ENCODE measurements at places on chromosomes 5 and 9.
A peak's percentile ranks its signal among the peaks of the same experiment; 100 is the strongest.

- DNase-seq, result no peak
Measured at GRCh38 chr5:141094481-141095262, at the start of gene PCDHB2. PCDHB2 (plus strand) TSS chr5:141094615; CDS start chr5:141094791, 176 bp downstream.

DNA sequence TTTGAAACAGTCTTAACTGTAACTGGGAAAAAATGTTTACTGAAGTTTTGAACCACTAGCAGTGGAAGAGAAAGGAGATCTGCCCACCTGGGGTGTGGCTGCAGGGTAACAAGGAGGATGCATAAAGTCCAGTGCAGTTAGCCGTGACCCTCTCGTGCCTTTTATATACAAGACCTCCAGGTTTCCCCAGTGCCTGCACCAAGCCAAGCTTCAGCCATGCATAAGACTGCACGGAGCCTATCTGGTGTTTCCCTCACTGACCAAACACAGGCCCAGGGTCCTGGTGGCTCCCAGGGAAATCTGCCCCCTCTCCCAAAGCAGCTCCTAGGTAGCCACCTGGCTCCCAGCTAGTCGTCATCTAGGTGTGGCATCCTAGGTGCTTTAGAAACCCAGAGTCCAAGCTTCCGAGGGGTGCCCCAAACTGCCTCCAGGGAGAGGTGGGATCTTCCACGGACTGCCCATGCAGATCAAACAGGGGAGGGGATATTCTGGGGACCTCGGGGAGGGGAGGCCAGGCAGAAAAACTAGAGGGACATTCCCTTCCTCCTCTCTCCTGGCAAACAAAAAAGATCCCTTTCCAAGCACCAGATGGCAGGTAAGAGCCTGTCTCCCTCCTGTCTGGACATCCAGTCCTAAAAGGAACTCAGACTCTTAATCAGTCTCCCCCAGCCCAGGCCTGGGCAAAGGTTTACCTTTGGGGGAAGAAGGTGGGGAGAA is 2.7 kb downstream of the SHB start:
- DNase-seq, result peak; percentile 23

DNA sequence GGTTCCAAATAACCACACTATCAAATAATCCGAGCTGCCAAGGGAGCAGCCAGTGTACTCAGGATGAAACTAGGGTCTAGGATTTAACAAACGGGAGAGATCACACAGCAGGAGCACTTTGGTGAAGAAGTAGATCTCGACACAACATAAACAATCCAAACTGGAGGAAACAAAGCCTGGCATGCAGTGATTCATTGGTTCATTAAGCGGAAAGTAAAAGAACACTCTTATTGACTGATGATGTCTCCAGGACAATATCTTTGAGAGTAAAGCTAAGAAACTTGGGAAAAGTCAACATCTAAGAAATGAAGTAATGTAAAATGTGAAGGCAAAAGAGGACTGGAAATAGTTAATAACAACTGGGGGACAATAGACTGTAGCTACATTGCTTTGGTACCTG is 1478.3 kb upstream of the CDH9 start:
- DNase-seq, result no peak

GRCh38 chr5:133565993-133566392 is 46.3 kb downstream of the FSTL4 start:
- no peak for DNase-seq

DNA sequence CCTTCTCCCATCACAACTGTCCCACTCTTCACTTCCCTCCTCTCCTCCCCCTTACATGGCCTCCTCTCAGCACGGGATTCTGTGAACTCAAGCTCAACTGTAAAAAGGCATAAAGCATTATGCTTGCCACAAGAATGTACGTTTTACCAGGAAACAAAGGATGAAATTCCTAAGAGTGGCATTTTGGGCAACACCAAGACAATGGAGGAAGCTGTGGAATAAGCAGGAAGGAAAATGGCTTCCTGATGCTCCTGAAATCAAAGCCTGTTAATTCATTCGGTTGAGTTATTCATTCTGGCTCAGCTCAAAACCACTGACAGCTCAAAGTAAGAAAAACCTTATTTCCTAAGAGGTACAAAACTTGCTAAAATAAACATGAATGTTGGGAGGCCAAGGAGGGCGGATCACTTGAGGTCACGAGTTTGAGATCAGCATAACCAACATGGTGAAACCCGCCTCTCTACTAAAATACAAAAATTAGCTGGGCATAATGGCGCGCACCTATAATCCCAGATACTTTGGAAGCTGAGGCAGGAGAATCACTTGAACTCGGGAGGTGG is 40.8 kb upstream of the DMRT1 start:
- no peak for DNase-seq

GRCh38 chr5:124605541-124605940 is 140.9 kb downstream of the ZNF608 start:
- DNase-seq, result peak; percentile 36

DNA sequence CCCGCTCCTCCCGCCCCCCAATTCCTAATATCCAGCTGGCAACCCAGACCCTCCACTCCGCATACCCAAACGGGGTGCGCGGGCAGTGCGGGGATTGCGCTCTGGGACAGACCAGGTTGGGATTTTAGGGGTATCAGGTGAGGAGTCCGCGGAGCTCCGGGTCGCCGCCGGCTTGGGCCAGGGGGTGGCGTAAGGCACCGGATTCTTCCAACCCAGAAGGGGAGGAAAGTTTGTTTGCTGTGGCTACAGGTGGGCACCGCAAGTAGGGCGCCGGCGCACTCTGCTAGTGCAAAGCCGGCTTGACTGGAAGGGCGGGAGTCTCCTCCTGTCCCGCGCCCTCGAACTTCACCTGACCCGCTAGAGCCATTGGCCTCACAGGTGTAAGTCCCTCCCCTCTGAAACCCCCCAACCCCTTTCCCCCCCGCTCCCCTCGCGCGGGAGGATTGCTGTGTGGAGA is 709 bp downstream of the IQGAP2 start:
- no peak for DNase-seq

DNA sequence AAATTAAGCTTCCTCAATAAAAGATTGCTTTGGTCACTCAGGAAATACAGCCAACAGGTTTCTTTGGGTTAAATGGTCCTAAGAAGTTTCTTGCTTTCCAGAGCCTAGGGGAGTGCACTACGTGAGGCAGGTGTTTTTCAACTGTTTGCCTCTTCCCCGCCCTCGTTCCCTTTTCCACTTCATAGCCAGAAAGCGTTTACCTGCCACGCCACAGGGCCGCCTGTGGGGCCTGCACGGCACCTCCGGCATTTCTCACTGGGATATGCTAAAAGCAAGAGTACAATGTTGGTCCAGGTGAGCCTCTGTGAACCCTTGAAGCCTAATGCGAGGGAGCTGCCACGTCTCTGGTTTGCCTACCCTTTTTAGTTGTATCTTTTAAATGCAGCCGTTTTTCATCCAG is 167.6 kb upstream of the OTULINL start:
- no peak for DNase-seq

- DNase-seq, result no peak
Measured at GRCh38 chr9:38067859-38068681, 957 bp downstream of the SHB start.

- DNase-seq, result no peak
Measured at GRCh38 chr9:106961623-106962022, 98.7 kb downstream of the ZNF462 start.

- DNase-seq, result no peak
Measured at GRCh38 chr9:96651626-96652025, 3.5 kb downstream of the PRXL2C start.

DNA sequence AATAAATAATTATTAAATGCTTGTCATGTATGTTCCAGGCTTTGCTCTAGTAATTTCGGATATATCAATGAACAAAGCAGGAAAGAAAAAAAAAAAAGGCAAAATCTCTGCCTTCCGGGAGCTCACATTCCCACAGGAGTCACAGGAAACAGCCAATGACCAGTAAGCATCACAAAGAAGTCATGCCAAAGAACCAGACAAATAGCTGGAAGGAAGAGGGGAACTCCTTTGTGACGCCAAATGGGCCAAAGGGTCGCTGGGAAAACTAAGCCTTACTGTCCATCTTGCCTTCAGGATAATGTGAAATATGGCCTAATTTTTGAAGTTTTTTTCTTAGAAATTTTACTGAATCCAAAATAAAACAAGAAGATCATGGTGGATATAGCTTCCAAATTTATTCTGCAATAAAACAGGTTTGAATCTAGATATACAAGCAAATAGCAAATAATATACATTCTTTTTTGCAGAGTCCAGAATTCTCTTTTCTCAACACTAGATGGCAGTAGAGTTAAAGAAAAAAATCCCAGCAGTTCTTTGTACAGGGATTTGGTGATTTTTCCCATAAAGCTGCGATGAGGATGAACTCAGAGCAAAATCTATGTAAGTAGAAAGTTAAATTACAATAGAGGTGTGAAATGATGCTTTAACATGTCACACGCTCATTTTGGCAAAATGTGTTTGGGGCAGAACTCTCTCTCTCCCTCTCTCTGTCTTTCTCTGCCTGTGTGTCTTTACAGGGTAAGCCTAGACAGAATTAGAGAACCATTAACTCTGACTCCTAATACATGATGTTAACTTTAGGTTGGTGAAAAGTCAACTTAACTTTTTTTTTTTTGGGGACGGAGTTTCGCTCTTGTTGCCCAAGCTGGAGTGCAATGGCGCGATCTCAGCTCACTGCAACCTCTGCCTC is 60.0 kb upstream of the TUT7 start:
- DNase-seq, result no peak

GRCh38 chr5:38078161-38078560 is 180.2 kb upstream of the EGFLAM start:
- no peak for DNase-seq

DNA sequence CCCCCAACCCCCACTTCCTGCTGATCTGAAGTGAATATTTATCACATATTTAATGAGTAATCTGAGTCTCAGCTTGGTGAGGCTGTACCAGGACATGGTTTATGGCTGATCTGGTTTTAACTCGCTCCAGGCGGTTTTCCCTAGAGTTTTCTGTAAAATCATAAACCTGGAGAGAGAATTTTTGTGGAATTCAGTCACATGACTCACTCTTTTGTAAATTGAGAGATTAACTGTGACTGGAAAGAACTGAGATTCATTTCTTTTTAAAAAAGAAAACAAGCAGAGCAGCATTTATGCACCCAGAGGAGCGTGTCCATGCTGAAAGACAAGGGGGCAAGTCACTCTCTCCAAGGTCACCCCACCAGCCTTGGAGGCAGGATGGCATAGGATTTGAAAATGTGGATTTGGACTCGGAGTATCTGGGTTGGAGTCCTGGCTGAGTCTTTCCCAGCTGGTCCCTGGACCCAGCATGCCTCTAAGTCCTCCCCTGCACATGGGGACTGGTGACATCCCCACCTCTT is 81.8 kb downstream of the ZNF618 start:
- no peak for DNase-seq
